ENCODE measurements at places on chromosomes 13 and 19.
A peak's percentile ranks its signal among the peaks of the same experiment; 100 is the strongest.

DNA sequence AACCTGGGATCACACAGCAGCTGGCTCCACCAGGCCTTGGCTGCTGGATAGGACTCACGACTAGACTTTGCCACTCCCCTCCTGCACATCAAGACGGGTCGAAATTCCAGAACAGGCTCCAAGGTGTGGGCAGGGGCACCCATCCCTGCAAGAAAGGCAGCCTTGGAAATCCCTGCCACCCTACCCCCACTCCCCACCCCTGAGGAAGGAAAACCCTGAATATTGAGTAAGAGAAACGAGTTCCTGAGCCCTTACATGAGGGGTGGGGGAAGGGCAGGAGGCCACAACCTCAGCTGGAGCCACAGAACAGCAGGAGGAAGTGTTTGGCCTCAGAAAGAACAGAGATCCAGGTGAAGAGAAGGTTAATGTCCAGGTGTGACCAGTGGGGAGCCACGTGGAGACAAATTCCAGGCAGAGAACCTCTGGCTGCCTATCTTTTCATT is 20.1 kb downstream of the DEDD2 start:
- DNase-seq = no peak

- no peak for DNase-seq
Observed at GRCh38 chr13:33079960-33080359, 63.7 kb downstream of the KL start.

DNA sequence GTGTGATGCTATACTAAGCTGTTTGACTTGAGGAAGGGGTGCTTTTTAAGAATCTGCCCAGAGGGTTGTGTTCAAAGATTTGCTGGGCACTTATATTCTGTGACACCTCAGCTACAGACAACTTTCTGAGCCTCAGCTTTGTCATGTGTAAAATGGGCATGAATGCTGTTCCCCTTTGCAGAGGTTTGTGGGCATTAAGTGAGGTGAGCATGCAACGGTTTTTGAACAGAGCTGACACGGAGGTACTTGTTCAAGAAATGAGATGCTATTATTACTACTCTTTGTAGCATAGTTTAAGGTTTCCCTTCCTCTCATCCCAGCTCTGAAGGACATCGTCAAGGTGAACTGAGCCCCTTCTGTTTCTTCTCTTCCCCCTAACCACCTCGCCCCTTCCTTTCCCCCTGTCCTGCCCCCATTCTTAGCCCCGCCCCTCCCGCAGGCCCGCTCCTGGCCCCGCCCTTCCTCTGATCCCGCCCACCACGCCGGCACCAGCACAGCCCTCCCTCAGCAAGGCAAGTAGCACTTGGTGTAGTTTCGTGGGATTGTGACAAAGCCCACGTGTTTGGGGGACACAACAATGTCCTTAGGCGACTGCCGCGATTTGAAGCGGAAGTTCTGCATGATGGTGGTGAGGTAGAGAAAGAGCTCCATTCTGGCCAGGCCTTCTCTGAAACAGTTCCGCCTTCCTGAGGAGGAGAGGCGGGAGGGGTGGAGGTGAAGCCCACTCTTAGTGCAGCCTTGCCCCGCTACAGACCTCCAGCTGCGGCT is 26.1 kb upstream of the CYP2A7 start:
- DNase-seq = peak; percentile 33

- DNase-seq = no peak
Observed at GRCh38 chr19:48569814-48570213, 17.8 kb downstream of the SULT2B1 start.

DNA sequence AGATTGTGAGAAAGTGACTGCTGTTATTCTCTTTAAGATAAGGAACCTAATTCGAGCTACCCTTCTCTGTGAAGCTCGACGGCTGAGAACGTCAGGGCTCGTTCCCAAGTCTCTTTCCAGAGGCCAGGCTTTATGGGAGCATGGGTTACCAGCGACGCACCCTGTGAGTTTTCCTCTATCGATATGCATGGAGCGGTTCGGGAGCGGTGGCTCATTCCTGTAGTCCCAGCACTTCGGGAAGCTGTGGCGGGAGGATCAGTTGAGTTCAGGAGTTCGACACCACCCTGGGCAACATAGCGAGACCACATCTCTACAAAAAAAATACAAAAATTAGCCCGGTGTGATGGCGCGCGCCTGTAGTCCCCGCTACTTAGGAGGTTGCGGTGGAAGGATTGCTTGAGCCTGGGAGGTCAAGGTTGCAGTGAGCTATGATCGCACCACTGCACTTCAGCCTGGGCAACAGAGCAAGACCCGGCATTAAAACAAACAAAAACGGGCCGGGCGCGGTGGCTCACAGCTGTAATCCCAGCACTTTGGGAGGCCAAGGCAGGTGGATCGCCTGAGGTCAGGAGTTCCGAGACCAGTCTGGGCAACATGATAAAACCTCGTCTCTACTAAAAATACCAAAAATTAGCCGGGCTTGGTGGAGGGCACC is 681 bp upstream of the ZNF606 start:
- DNase-seq = no peak

DNA sequence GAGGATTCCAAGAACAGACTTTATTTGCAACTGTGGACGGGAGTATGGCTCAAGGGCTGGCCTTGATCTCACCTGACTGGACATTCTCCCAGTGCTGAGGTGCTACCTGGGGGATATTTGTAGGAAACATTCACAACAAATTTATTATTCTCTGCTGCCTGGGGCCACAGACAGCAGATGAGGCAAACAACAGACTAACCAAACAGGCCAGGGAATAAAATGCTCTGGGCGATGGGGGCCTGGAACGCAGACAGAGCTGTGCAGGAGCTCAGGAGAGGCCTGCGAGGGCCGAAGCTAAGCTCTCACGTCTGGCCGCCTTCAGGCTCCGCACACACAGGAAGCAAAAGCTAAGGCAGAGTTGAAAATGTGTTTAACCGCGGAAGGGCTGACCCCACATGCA is 7.8 kb downstream of the PLPP2 start:
- DNase-seq = no peak

DNA sequence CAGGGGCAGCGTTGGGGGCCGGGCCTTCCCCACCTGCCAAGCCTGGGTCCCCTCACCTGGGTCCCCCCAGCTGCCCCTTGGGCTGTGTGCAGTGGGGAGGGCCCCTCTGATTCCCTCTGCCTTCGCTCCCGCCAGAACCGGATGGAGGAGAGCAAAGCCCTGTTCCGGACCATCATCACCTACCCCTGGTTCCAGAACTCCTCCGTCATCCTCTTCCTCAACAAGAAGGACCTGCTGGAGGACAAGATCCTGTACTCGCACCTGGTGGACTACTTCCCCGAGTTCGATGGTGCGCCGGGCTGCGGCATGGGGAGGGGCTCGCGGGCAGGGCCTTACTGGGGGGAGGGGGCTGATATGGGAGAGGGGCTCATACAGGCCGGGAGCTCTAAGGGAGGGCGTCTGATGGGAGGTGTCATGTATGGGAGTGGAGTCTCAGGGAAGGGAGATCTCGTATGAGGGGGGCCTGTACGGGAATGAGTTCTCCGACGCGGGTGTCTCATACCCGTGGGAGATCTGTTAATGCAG is 16.7 kb upstream of the GNA15 start:
- no peak for DNase-seq

- no peak for DNase-seq
Observed at GRCh38 chr19:32674153-32674930, 638 bp downstream of the ANKRD27 start.

GRCh38 chr19:6204212-6204611 is 68.7 kb downstream of the ACSBG2 start:
- DNase-seq = no peak

- no peak for DNase-seq
Observed at GRCh38 chr19:54882758-54883157, 8.7 kb downstream of the FCAR start.

DNA sequence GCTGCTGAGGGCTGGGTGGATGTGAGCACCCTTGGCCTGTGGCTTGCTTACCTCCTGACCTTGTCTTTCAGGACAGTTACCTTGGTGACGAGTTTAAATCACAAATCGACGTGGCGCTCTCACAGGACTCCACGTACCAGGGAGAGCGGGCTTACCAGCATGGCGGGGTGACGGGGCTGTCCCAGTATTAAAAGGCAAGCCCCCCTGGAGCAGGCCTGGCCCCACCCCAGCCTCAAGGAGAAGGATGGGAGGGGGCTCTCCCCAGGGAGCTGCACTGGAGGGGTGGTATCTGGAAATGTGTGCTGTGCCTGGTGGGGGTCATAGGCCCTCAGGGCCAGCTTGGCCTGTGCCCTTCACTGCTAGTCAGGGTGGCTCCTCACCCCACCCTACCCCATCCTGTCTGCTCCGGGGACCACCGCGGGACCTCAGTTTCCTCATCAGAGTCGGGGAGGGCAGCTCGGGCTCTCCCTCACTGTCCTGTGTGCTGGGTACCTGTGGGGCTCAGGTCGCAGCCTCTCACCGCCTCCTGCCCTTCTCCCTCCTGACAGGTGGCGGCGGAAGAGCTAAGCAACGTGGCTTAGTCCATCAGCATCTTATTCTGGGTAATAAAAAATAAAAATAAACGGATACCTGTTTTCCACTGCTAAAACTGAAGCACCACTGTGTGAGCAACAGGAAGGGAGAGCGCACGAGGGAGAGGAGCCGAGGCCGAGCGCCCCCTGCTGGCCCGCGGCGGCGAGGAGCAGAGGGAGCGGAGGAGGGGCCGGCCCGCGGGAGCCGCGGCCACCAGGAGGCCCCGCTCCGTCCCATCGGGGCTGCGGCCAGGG is 29.8 kb downstream of the CERS1 start:
- peak; percentile 39 for DNase-seq

- no peak for DNase-seq
Observed at GRCh38 chr19:29810504-29810871, 1.3 kb upstream of the CCNE1 start.

GRCh38 chr13:107138486-107138885 is 570.5 kb upstream of the ARGLU1 start:
- DNase-seq = no peak

DNA sequence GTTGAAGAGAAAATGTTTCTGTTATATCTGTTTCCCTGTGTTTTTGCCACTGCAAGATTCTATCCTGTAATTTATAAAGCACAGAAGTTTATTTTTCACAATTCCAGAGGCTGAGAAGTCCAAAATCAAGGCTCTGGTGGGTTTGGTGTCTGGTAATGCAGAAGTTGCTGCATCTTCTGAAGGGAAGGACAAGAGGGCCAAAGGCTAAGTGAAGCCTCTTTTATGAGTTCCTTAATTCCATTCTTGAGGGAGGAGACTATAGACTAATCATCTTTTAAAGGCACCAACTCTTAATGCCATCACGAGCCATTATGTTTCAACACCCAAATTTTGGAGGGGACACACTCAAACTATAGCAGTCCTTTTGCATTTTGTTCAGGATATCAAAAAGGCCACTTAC is 34.1 kb upstream of the WDFY2 start:
- no peak for DNase-seq

DNA sequence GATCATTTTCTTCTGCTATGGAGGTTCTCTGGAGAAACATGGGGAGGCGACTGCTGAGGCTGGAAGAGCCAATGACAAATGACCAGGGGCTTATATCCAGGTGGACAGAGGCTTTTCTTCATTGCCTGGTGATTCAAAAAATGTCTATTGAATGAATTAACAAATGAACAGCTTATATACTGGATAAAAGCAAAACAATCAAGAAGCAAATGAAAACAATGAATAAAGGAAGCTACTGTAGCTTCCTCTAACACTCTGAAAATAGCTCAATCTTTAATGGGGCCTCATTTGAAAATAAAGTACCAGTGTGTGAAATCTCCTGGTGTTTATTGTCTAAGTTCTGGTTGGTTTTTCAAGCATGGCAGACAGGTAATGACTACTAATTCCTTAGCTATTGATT is 167.5 kb upstream of the TMTC4 start:
- DNase-seq = no peak

DNA sequence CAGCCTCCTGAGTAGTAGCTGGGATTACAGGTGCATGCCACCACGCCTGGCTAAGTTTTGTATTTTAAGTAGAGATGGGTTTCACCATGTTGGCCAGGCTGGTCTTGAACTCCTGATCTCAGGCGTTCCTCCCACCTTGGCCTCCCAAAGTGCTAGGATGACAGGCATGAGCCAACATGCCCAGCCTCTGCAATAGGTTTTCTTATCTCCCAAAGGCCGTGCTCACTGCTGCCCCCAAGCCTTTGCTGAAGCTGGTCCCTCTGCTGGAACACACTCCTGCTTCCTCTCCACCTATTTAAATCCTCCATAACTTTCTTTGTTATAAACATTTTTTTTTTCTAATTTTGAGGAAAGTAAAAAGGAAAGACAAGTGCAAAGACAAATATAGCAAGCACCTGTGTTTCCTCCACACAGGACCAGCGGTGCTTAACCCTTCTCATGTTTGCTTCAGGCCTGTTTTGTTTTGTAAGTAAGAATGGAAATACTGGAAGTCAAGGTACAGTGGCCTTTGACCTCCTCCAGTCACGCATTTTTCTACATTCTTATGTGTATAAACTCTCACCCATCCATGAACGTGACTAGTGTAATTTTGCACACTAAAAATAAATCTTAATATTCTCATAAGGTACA is 14.5 kb upstream of the TNFAIP8L1 start:
- DNase-seq = no peak

GRCh38 chr13:51130348-51130747 is 19.3 kb upstream of the C13orf42 start:
- DNase-seq = no peak

DNA sequence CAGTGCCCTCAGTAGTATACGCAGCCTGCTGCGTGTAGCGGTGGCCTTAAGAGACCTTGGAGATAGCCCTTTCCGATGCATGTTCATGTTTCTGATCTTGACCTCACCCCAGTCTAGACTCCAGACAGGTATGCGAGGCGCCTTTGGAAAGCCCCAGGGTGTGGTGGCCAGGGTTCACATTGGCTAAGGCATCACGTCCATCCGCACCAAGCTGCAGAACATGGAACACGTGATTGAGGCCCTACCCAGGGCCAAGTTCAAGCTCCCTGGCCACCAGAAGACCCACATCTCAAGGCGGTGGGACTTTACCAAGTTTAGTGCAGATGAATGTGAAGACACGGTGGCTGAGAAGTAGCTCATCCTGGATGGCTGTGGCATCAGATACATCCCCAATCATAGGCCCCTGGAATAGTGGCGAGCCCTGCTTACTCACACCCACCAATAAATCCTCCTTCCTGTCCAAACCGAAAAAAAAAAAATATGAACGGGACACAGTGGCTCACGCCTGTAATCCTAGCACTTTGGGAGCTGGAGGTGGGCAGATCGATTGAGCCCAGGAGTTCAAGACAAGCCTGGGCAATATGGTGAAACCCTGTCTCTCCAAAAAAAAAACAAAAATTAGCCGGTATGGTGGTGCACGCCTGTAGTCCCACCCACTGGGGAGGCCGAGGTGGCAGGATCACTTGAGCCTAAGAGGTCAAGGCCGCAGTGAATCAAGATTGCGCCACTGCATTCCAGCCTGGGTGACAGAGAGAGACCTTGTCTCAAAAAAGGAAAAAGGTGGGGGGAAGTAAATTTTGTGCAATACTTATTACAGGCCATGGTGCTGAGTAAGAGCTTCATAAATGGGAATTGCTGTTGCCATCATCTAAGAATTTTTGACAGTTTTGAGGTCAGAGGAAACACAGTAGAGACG is 12.4 kb upstream of the CBLC start:
- DNase-seq = no peak

- no peak for DNase-seq
Observed at GRCh38 chr13:40600149-40600751, 66.2 kb downstream of the FOXO1 start.
